Stimulated activated CD8-positive, alpha-beta memory T cell treated with anti-CD3 and anti-CD28 coated beads, Interleukin-4, amount 100 ng/mL, for 48 hours (primary cell): ENCODE measurements at places on chromosomes 12 and 14.

DNA sequence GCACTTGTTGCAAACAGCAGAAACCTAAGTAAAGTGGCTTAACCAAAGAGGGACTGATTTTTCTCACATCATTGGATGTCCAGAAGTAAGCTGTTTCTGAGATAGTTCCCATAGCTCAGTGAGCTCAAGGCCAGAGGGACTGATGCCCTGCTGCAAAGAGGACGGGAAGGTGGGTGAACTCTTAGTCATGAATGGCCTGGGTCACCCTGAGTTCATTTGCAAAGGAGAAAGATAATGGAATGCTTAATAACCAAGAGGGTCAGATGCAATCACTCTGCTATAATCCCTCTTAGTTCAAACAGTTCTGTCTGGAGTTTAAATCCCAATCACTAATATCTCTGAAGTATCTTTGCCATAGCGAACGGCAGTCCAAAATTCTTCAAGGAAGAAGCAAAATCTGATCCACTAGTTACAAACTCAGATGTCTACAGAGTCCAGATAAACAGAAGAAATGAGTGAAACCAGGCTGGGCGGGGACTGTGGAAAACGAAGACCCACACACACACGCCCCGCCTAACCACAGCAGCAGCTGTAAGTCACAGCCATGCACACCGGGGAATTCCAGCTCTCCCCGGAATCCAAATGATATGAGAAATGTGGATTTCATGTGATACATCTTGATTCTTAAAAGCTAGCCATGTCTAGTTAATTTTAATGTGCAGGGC lies 289.5 kb downstream of the TMEM132D start:
- DNase-seq = no peak

DNA sequence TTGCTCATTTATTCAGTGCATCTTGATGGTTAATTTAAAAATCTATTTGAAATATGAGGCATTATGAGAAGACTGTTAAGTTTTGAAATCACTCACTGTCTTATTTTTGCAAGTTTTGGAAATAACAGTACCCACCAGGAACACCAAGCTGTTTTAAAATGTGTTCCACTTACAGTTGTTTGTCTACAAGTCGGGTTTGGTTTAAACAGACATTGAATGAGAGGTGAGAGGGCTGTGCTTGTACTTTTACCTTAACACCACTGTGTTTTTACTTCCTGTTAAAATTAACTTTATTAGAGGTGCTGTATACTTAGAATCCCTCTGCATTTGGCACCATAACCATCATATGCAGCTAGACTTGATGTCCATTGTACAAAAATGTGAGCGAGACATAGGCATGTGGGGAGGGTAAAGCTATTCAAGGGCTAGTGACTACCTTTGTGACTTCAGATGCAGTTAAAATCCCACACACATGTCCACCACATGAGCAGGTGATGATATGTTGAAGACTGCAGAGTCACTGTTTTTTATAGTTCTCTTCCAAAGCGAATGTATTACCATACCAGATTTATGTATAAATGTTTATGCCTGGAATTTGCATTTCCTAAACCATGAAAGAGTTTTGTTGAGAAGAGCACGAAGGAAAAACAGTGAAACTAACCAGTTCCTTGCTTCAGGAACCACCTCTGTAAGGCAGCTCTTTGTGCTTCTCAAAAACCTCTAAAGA lies 12.9 kb downstream of the ELK3 start:
- DNase-seq = no peak

- no peak for DNase-seq
These were observed 6.6 kb downstream of the POMT2 start for GRCh38 chr14:77314043-77314442.

DNA sequence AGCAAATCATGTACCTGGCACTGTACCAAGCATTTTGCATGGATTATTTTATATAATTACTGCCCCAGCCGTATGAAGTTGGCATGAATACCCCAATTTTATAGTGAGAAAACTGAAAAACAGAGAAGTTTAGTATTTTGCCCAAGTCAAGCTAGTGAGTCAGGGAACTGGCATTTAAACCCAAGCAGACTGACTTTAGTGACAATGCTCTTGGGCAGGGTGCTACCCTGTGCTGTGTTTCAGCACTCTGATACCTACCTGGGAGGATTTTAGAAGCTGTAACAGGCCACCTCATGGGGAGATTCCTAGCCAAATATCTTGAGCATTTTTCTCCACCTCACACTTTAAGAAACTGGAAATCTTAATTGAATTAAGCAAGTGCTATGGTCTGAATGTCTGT lies 98.1 kb upstream of the MAX start:
- no peak for DNase-seq
